ENCODE measurements at places on chromosomes 6 and 20.

DNA sequence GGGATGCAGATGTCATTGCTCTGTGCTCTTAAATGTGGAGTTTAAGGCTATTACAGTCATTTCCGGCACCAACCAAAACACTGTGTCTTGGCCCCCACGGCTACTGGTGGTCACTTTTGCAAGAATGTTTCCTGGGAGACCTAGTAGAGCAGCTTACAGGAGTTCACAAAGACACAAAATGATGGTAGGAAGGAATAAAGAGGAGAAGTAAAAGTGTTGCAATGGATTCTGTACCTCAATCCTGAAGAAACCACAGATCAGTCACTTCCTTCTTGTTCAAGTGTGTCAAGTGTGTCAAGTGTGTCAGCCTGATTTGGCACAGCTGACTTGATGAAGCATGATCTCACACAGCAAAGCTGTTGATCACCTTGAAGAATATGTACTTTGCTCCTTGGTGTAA lies 344.0 kb downstream of the PLCB1 start:
- no peak for DNase-seq

DNA sequence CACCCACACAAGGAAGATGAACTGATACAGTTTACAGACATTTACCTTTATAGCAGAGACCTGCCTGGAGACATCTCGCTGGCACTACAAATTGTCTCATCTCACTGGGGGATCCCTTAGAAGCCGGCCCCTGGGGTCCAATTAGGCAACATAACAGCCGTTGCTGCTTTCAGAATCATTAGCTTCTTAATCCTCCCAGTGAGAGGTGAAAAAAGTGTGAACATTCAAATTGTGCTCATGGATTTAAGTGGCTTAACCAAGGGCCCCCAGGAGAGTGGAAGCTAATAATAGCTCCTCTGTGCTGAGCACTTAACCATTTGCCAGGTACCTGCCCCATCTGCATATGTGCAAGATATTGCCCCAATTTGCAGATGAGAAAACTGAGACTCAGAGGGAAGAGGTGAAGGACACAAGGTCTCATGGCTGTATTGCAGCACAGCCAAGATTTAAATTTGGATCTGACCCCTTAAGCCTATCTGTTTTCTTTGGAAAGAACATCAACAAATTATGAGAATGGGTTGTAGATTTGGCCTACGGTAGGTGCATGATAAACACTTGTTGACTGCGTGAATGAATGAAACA lies 101.0 kb downstream of the EYA2 start:
- no peak for DNase-seq

- DNase-seq, result no peak
Observed at GRCh38 chr6:77037439-77037838, 425.9 kb downstream of the HTR1B start.

DNA sequence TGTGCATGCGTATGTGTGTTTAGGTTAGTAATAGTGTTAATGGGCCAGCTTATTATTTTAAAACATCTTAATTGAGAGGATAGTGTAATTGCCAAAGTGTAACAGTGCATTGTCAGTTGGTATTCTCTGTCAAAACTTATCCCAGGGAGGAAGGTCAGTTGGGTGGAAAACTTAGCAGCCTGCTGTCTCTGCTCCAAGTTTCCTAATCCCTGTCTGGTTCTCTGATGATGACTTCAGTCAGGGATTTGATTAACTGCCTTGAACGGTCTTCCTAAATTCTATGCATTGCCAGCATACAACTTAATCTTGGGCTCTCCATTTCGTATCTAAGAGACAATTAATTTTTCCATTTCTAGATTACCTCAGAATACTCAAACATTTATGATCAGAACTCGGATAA lies 51.1 kb downstream of the L3MBTL3 start:
- no peak for DNase-seq

- DNase-seq, result no peak
Observed at GRCh38 chr6:22082218-22082617, 214.6 kb downstream of the PRL start.

GRCh38 chr20:49790077-49790798 lies 22.4 kb upstream of the SLC9A8 start:
- DNase-seq, result no peak

- no peak for DNase-seq
Observed at GRCh38 chr6:112640891-112641290, 293.8 kb downstream of the RFPL4B start.

DNA sequence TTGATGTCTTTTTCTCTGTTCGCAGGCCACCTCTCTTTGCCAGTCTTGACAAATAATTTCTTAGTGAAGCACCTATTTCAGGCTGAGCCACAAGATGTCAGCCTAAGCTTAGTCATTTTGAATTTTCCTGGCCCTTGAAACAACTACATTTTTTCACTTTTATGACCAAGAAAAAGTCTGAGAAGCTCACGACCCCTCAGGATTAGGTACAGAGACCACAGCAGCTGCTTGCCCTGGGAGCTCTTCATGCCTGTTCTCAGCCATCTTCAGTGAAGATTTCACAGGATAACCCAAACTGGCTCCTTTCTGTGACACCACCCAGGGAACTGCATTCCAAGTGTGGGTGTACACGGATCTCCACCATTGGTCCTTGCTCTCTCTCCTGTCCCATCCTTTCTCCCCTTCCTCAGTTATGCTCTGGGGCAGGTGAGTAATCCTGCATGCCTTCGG lies 38.4 kb upstream of the SPTLC3 start:
- peak; percentile 30 for DNase-seq

GRCh38 chr20:57783956-57784837 lies 74.4 kb upstream of the PMEPA1 start:
- DNase-seq, result no peak

GRCh38 chr6:113936093-113936934 lies 34.6 kb downstream of the HDAC2 start:
- peak; percentile 69 for DNase-seq

DNA sequence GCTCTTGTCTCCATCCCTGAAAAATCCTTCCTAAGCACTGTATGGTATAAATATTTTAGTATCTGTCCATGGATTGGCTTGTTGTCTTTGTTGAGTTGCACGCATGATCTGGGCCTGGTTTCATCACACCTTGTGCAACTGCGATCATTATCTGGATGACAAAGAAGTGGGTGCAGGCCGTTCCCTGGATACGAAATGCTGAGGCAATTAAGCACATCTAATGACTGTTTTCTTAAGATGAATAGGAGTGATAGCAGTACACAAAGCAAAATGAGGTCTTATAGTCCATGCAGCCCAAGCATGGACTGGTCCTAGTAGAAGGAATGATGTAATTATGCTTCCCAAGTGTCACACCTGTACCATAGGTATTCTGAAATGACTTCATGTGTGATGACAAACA lies 47.8 kb downstream of the SLC35D3 start:
- DNase-seq, result no peak

DNA sequence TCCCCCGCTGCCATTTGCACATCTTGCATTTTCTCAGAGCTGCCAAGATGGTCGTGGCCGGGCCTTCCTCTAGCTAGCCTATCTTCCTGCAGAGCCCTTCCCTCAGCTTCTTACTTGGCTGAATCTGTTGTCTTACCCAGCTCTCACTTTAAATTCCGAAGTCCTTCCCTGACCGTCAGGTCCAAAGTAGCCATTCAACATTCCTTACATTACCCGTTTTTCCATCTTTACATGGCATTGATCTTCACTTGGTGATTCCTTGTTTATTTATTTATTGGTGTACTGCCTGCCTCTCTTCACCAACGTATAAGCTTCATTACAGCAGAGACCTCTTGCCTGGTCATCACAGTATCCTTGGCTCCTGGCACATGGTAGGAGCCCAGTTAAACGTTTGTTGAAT lies 137.4 kb upstream of the ESR1 start:
- DNase-seq, result no peak

DNA sequence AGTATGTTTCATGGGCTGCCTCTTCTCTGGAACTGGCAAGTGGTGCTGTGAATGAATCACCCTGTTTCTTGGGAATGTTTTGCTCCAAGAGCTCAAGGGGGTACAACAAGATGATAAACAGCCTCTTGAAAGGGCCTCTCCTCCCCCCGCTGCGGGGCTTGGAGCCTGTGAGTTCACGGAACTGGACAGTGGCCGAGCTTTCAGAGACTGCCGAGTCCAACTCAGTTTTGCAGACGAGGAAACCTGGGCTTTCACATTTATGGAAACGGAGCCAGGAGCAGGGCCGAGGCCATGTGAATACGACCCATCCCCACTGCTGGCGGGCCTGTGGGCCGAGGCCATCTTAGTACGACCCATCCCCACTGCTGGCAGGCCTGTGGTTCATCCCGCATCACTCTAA lies 18.2 kb upstream of the SRC start:
- no peak for DNase-seq

DNA sequence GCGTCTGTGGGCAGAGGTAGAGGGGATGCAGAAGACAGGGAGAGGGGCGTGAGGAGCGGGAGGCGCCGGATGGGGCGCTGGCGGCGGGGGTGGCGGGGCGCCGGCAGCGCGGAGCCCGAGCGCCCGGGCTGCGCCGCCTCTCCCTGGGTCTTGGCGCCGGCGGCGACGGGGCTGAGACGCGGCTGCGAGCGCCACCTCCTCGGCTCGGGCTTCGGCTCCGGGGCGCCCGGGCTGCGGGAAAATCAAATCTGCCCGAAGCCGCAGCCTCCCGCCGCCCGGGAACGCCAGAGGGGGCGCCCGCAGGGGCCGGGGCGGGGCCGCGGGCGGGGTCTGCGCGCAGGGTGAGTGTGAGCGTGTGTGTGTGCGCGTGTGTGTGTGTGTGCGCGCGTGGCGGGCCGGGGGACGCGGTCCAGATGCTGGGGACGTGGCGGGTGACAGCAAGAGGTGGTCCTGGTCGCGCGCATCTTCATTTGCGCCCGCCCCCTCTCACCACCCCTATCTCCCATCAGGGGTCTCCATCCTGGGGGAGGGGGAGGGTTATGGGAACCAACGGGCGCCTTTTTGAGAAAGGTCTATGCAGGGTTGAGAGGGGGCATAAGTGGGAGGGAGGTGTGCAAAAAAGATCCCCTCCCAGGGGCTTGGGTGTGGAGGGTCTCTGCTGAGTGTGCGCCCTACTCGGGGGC lies 646 bp upstream of the CPNE5 start:
- DNase-seq, result peak; percentile 5

GRCh38 chr6:75467966-75468365 lies 25.6 kb downstream of the FILIP1 start:
- no peak for DNase-seq

DNA sequence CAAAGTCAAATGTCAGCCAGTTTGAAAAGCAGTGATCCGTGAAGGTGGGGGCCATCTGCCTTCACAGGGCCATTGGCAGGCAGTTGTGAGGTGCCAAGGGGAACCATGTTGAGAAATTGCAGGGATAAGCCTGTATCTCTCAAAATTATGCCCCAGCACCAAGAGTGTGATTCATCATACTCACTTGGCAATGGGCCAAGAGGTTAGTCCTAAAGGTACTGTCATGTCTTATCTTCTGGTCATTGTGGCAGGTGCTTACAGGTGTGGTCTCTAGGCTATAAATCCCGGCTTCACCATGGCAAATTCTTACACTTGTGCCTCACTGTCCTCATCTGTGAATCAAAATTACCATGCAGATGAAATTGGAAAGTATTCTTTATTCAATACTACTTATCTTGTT lies 150.7 kb upstream of the LAMP5 start:
- peak; percentile 64 for DNase-seq

DNA sequence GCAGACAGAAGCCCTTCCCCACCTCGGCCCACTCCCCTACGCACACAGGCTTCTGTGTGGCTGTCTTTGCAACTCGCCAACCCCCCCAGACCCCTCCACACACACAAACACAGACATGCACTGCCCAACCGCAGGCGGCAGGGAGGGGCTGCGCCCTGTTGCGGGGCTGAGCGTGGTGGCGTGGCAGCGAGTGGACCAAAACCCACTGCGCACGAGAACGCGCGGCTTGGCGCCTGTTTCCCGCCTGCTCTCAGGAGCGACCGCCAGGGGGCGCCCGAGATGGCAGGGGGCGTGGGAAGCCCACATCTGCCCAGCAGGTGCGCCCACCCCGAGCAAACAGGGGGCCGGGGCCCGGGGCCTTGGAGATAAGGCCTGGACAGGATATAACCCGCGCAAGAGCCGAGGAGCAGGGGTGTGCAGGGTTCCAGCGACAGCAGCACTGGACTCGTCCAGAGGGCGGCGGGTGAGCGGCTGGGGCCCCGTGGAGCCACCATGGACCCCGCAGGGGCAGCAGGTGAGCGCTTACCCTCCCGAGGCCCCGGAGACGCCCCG lies at the start of gene RBPJL:
RBPJL (plus strand) TSS at position 410 of the 552 bp plus-strand sequence; CDS start at position 493, 83 bp downstream.
- DNase-seq, result no peak

GRCh38 chr6:35471836-35472345 lies 3.7 kb downstream of the RPL10A start:
- DNase-seq, result no peak

DNA sequence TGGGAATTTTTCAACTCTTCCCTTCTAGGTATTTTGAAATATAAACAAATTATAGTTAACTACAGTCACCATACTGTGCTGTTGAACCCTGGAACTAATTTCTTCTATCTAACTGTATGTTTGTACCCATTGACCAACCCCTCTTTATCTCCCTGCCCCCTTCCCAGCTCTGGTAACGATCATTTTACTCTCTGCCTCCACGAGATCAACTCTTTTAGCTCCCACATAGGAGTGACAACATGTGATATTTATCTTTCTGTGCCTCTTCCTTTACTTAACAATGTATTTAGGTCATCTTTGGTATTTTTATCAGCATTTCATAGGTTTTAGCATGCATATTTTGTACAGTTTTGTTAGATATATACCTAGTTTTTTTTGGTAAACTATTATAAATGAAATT lies 45.9 kb downstream of the ASXL1 start:
- no peak for DNase-seq

GRCh38 chr6:142861711-142862110 lies 83.3 kb downstream of the HIVEP2 start:
- no peak for DNase-seq

DNA sequence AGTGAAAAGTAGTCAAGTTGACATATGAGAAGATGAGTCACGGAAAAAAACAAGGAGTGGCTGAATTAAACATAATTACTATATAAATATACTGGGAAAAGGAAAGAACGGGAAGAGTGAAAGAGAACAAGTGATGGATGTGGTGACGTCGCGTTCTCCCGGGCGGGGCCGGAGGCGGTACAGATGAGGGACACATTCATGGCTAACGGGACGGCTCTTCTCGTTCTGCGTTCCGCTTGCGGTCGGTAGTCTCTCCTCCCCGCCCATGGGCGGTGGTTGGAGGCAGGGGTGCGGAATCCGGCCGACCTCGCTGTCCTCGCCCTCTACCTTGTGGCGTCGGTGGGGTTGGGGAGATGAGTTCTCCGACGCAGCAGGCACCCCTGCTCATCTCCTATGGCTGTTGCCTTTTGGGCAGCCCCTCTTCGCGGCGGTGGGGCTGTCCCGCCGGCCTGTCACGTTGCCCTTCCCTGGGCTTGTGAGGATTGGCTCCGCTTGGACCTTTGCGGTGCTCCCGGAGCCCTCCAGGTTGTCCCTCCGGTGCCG lies 22.5 kb downstream of the HLA-G start:
- DNase-seq, result no peak

DNA sequence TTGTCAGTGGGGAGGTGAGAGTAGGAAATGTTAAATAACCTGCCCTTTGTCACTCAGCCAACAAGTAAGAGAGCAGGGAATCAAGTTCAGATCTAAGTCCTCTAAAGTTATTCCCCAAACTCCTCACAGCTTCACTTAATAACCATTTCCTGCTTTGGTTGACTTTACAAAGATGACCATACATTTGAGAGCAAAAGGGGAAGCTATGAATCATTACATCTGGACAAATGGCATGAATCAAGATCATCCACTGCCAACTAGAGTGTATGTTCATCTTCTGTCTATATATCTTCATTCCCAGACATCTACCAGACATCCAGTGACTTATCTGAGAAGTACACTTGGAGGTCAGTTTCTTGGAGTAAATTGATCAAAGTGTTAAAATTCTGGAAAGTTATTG lies 15.1 kb upstream of the HIVEP2 start:
- no peak for DNase-seq
